ENCODE measurements at places on chromosomes 5 and 9.

DNA sequence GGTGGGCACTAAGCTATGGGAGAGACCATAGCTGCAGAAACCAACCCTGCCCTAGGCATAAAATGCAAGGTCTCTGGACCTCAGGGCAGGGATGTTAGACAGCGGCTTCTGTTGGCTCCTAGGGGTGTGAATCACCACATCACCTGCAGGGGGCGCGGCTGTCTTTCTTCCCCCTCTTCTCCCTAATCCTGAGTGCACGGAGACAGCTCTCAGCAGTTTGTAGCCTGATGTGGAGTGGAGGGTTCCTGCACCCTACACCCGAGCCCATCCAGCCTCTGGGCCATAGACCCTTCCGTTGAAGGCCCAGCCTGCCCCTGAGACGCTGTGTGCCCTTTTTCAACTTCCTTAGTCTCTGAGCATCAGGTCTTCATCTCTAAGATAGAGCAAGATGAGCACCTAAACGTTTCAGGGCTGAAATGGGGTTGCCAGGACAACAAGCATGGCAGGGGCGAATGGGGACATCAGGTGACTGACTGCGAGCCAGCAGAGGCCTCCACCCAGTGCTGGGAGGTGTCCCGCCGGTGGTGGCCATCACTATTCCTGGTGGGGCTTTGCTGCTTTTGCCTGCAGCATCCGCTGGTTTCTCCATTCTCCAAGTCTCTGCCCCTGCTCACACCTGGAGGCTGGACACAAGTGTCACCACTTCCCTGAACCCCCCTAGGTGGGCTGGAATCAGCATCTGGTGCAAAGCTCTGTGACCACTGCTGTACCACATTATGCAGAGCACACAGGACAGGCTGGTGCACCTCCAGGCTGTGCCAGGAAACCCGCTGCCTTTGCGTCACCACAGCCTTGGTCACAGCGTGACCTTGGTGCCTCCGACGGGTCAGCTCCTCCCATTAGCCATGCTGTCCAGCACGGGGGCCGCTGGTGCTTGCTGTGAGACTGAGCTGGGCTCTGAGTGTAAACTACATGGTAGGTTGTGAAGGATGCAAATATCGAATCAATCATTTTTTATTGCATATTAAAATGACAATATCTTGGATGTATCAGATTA, 2.5 kb upstream of the SEC16A start:
- DNase-seq = peak; percentile 76

- DNase-seq = no peak
These were observed 66.7 kb downstream of the TARS1 start for GRCh38 chr5:33507426-33507825.

- no peak for DNase-seq
These were observed 447.0 kb downstream of the KIF4B start for GRCh38 chr5:155460501-155460931.

- peak; percentile 92 for DNase-seq
These were observed 24.8 kb upstream of the IER5L start for GRCh38 chr9:129202613-129203555.

GRCh38 chr5:66518753-66519152, 77.4 kb upstream of the MAST4 start:
- no peak for DNase-seq

GRCh38 chr5:68550015-68550414, 334.5 kb downstream of the PIK3R1 start:
- no peak for DNase-seq

GRCh38 chr5:73298251-73298771, 125.3 kb downstream of the TMEM174 start:
- no peak for DNase-seq

GRCh38 chr5:132389051-132389331, 19.5 kb downstream of the SLC22A5 start:
- no peak for DNase-seq

- DNase-seq = peak; percentile 19
These were observed 12.5 kb upstream of the CTSL start for GRCh38 chr9:87713278-87713987.

GRCh38 chr9:92988215-92988768, 41.0 kb downstream of the FGD3 start:
- no peak for DNase-seq

DNA sequence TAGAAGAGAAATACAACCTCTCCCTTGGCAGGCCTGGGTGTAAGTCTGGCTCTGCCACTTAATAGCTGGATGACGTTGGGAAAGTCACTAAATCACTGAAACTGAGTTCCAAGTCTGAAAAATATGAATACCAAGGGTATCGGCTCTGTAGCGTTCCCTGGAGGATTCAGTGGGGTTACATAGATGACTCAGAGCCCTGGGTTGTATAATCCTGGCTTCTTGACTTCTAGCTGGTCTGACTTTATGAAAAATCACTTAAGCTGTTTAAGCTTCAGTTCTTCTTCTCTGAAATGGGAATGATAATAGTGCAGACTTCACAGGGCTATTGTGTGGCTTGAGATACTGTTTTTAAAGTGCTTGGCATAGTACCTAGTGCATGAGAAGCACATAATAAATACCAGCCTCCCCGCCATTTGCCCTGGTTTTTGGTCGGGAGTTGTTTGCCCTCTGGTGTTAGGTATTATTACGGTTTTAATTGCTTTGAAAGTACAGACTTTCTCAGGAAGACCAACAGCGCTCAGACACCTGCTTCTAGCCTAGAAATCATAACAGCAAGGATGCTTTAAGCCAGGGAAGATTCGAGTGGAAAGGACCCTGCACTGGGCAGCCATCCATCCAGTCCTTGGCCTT, 43.0 kb downstream of the CYFIP2 start:
- no peak for DNase-seq

DNA sequence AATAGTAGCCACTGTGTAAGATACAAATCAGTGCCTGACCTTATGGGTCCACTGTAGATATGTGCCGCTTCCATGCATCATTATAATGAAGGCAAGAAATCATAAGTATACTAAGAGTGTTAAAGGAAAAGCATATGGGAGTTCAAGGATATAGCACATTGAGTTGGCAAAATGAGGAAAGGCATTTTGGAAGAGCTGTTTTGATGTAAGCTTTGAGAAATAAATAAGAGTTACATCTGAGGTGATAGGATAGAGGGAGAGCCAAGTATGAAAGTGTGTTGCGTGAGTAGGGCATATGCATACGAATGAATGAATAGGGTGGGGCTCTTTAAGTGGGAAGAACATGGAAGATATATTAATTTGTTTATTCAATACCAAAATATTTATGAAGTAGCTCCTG, 101.0 kb upstream of the DMAC1 start:
- DNase-seq = no peak

GRCh38 chr5:23316060-23316591, 191.3 kb upstream of the PRDM9 start:
- no peak for DNase-seq

GRCh38 chr5:138828556-138828955, 46.6 kb downstream of the LRRTM2 start:
- DNase-seq = no peak

GRCh38 chr9:88799541-88800328, 191.5 kb upstream of the S1PR3 start:
- DNase-seq = no peak

DNA sequence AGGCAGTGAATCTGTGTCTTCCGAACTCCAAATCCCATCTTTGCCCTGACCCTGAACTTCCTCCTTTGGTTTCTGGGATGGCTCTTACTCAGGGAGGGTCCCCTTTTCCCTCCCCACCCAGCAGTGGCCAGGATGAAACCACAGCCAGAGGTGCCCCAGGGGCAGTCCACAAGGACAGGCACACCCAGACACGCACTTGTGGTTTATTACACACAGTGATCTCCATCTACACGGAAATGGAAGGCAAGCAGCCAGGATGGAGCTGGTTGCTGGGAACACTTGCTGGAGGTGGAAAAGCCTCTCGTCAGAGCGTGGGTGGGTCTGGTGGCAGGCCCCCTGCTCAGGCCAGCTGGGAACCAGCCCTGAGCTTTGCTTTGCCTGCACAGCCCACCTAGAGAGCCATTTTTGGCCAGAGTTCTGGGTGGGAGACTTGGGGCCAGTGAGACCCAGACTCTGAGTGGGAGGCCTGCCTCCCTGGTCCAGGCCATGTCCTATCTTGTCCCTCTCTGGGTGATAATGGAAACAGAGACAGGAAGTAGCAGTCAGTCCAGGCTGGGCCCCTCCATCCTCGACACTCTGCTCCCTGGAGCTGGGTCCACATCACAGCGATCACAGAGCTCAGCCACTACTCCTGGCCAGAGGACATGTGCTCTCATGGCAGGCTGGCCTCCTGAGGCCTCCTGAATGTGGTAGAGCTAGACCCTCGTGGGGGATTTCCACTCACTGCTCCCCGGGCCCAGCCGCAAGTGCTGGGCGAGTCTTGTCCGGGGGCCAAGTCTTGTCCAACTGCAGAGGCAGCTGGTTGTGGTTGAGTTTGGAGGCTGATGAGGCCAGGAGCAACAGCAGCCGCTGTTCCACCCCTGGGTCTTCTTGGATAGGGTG, 5.1 kb upstream of the PHYKPL start:
- DNase-seq = no peak

DNA sequence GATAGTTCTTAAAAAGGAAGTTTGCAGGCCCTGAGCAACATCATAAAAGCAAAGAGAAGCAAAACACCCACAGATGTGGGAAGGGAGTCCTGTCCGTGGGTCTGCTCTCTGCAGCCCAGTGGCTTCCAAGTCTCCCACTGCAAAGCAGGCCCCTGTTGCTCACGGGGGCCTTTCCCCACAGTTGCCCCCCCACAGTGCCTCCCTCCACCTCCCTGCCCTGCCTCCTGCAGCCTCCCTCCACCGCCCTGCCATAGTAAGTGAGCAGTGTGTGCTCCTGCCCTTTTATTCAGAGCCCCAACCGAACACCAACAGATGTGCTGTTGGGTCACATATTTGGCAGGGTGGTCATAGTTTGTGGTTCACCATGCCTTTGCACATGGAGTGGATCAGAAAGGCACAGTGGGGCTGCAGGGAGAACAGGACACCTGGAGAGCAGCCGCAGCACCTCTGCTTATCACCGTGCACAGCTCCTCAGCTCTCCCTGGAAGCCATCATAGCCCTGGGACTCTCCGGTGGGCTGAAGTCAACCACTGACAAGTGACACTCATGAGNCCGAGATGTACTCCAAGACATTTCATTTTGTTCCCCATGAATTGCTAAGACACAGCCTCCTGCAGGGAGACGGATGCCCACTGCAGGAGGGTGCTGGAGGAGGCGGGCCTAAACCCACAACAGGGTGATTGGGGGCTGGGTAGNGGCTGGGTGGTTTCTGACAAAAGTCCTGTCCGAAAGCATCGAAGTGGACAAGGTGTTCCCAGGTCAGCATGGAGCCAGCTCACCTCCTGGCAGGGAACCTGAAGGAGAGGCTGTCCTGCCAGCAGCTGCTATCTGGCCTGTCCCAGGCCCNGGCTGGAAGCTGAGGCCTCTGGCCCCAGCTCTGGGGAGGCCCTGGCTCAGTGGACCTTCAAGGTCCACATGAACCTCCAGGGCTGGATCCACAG, 278.9 kb downstream of the GADD45G start:
- no peak for DNase-seq

GRCh38 chr5:178483620-178484019, 106.6 kb downstream of the COL23A1 start:
- DNase-seq = no peak

- DNase-seq = no peak
These were observed 4.0 kb downstream of the GADD45G start for GRCh38 chr9:89608641-89609335.

- no peak for DNase-seq
These were observed 21.2 kb downstream of the DAPK1 start for GRCh38 chr9:87518702-87519335.

DNA sequence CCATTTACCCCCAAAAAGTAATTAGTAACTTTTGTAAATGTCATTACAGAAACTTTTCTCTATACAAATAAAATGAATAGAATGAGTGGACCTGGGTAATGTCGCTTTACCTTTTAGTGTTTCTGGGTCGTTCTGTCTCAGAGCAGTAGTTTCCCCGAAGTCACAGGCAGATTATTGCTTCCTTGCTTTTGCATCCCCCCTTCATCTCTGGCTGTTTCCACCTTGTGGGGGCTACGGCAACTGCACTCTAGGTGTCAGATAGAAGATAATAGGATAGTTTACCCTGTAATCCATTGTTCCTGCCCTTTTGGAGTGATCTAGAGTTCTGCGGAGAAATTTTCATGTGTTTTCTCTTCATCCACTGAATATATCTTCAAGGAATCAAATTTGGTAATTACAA, 68.7 kb downstream of the PRR16 start:
- peak; percentile 35 for DNase-seq

- no peak for DNase-seq
These were observed 53.1 kb downstream of the GABRA1 start for GRCh38 chr5:161900981-161901380.

GRCh38 chr5:175542232-175542965, 64.0 kb downstream of the SFXN1 start:
- no peak for DNase-seq

DNA sequence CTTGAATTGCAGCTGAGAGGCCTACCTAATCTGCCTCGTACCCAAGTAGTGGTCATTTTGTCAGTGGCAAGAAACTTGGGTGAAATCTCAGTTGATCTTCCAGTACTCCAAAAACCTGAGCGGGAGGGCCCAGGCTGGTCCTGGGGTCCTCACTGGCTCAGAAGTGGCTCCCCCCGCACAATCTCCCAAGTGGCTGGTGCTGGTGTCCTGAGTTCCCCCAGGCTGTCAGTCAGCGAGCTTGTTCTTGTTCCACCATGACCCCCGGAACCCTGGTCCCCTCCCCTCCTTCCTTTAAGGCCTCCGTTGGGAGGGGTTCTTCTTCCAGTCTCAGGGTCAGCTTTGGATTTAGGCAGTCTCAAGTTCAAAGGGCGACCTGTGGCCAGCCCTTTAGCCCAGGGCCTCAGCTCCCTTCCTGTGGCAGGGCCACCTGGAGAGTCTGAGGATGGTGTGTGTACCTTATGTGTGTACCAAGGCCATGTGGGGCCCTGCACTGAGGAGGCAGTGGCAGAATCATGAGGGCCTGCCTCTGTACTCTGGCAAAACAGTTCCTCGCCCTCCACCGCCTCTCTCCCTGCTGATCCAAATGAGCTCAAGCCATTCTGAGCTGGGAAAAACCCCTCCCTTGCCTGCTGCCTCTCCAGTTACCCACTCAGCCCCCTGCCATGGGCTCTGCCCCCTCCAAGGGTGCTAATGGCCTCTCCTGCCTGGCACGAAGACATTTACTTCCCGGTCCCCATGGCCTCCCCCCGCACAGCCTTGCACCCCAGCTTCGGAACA, 4.5 kb upstream of the DBN1 start:
- no peak for DNase-seq

- DNase-seq = no peak
These were observed 6.4 kb upstream of the MEF2C start for GRCh38 chr5:88889189-88890069.

GRCh38 chr9:113477661-113478060, 14.1 kb downstream of the RGS3 start:
- DNase-seq = no peak

DNA sequence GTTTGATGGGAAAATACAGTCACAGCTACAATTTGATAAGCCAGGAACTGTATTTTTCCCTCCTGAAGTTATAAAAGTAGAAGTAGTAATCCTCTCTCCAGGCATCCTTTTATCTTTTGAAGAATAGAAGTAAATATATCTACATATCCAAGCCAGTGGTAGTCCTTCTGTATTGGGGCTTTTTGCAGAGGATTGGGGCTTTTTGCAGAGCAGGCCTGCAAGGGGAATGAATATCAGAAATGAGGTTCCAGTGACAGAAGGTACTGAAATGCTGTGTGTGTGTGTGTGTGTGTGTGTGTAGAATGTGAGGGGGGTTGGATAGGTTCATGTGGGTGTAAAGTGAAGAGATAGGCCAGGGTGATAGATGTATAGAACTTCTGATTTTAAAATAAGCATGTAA, 127.4 kb downstream of the COMMD10 start:
- no peak for DNase-seq

All from HEK293T (cell line).